NCI-H2107 (cell line): ENCODE measurements at places on chromosomes 4 and X.

DNA sequence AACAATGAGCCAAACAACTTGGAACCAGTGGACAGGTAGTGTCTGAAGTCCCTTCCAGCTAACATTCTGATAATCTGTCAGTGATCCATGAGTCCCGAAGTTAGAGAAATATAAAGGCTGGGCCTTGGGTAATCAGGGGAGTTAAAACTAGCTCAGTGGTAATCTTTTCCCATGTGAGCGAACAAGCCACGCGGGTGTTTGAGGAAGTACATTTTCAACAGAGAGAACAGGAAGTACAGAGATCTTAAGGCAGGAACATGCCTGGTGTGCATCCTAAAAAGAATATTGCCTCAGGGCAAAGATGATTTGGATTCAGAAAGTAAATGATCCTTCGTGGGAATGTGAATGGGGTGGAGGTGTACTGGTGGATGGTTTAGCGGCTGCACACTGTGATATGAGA, 42.9 kb downstream of the FNIP2 start:
- no peak for DNase-seq

DNA sequence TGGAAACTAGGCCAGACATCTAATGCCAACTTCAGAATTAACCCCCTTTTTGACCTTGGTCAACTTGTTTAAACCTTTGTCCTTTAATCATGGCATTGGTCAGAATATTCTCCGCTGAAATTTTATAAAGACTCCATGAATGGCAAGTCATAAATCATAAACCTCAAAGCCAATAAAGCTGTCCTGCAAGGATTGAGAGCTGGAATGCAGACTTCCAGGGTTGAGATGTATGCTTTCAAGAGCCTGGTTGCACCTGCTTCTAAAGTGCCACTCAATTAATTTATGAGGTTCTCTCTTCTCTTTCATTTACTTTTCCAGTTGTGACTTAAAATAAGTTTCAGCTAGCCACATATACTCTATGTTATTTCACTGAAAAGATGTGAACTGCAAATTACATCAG, 136.2 kb upstream of the HCCS start:
- DNase-seq, result no peak

DNA sequence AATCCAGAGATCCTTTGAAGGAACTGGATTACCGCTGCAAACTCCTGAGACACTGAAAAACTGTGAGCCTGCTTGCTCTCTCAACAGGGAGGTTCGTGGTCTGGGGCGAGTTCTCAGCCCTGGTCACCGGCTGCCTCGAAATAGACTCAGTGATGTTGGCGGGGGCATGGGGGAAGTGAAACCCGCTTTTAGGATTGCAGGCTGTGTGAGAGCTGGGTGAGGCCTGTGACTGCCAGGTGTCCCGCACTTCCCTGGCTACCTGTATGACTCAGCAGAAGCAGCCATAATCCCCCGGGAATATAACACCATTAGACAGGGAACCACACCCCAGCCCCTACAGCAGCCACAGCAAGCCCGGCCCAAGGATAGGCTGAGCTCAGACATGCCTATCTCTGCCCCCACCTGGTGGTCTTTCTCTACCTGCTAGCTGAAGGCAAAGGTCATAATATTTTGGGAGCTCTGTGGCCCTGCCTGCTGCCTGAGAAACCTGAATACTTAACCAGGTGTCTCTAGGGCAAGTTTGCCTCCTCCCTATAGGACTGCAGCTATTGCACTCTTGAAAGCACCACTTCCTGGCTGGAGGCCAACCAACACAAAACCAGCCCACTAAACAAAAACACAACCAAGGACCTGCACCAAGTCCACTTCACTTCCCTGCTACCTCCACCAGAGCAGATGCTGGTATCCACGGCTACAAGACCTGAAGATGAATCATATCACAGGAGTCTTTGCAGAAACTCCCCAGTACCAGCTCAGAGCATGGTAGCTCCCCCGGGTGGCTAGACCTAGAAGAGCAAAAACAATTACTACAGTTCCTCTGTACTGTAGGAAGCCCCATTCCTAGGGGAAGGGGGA, 202.0 kb downstream of the RRAGB start:
- peak; percentile 24 for DNase-seq

DNA sequence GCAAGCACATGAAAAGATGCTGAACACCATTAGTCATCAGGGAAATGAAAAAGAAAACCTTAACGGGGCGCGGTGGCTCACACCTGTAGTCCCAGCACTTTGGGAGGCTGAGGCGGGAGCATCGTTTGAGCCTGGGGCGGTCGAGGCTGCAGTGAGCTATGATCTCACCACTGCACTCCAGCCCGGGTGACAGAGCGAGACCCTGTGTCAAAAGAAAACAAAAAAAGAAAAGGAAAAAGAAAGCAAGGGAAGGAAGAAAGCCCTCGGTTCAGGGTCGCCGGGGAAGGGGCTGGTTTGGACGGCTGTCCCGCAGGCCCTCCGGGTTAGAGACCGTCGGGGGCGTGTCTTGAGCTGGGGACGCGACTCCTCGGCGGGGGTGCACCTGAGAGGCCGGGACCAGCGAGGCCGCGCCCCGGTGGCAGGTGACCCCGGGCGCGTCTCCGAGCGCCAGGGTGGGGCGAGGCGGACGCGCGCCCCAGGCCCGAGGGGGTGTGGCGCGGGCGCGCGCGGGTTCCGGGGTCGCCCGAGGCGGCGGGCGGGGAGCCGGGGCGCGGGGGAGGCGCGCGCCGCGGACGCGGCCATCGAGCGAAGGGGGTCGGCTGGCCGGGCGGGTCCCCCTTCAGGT, 478 bp upstream of the PLXNA3 start:
- no peak for DNase-seq

GRCh38 chrX:51395810-51396728, 63.4 kb downstream of the NUDT10 start:
- DNase-seq, result no peak
